Aortic smooth muscle cell (primary cell): ENCODE measurements at places on chromosomes 11 and 22. TPM values are rescaled to one million over a fixed set of nuclear protein-coding genes. Genes with fewer than 3 reads are reported as not detected.

The GSTT2 gene
- total RNA-seq, result not detected in 2 replicates

The GLB1L3 gene
- not detected in 2 replicates for total RNA-seq

The CBY1 gene
- 19.2 and 20.9 TPM in 2 replicates for total RNA-seq

The LMNTD2 gene
- total RNA-seq, result 0.13 and 0.19 TPM in 2 replicates

The KCNA4 gene
- total RNA-seq, result not detected in 2 replicates

The SMCO4 gene
- total RNA-seq, result 8.5 and 9.3 TPM in 2 replicates

The C11orf52 gene
- total RNA-seq, result 0.40 and 1.1 TPM in 2 replicates

The IL10RA gene
- total RNA-seq, result not detected in 2 replicates

The POU2AF3 gene
- total RNA-seq, result not detected in 2 replicates

The ARVCF gene
- 26.8 and 39.7 TPM in 2 replicates for total RNA-seq

The MUC2 gene
- total RNA-seq, result not detected in 2 replicates

The MICAL3 gene
- 15.5 and 20.9 TPM in 2 replicates for total RNA-seq

The BMAL1 gene
- total RNA-seq, result 9.6 and 10.3 TPM in 2 replicates
